Hippocampal formation (tissue), 2 donors: ENCODE measurements at places on chromosomes 3 and 15.

DNA sequence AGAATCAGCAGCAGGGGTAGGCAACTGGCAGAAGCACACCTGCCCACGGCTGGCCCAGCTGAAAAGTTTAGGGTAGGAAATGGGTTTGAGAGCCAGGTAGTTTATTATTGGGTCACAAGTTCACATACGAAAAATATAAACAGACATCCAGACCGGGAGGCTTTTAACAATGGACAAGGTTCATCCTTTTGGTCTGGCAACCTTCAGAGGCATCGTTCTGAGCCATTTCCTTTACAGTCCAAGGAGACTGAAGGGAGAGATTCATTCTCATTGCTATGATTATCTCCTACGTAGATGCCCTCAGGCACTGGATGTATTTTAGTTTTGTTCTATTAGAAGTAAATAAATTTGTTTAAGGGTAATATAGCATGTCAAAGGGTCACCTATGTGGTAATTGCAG lies 248.0 kb upstream of the THBS1 start:
- no peak for DNase-seq

GRCh38 chr3:120137548-120137947 lies 43.3 kb upstream of the GSK3B start:
- DNase-seq: no peak

- DNase-seq: no peak
Measured at GRCh38 chr3:15781637-15782402, 16.0 kb downstream of the ANKRD28 start.

DNA sequence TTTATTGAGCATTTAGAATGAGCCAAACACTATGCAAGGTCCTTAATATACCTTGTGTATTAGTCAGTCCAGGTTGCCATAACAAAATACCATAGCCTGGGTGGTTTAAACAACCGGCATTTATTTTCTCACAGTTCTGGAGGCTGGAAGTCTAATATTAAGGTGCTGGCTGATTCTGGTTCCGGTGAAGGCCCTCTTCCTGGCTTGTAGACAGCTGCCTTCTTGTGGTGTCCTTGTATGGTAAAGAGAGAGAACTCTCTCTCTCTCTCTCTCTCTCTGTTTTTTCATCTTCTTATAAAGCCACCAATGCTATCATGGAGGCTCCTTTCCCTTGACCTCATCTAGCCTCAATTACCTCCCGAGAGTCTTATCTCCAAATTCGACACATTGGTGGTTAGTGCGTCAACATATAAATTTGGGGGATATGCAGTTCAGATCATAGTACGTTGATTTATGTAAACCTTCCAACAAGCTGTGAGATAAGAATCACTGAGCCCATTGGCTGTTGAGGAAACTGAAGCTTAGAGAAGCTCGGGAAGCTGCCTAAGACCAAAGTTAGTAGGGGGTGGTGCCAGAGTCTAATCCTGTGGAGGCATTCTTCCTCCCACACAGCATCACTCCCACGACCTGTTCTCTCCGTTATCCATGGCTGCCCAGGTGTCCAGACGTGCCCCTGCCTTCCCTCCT lies 298.0 kb upstream of the PROK2 start:
- DNase-seq: no peak

- DNase-seq: no peak
Measured at GRCh38 chr3:65928110-65928509, 110.6 kb downstream of the MAGI1 start.

GRCh38 chr15:82047453-82048400 lies 1.9 kb upstream of the MEX3B start:
- no peak for DNase-seq

DNA sequence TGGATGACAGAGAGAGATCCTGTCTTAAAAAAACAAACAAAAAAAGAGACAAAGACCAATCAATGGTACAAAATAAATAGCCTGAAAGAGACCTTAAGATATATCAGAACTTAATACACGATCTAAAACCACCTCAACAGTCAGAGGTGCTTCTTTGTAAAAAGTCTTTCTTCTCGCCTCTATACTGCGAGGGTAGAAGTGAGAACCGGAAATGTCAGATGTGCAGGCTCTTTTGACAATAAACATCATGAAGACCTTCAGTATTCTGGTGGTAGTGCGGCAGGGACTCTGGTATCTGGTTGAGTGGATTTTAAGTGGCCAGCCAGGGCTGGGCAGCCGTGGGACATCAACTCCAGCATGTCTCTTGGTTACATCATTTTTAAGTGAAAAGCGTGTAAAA lies 30.0 kb downstream of the RUBCN start:
- no peak for DNase-seq

DNA sequence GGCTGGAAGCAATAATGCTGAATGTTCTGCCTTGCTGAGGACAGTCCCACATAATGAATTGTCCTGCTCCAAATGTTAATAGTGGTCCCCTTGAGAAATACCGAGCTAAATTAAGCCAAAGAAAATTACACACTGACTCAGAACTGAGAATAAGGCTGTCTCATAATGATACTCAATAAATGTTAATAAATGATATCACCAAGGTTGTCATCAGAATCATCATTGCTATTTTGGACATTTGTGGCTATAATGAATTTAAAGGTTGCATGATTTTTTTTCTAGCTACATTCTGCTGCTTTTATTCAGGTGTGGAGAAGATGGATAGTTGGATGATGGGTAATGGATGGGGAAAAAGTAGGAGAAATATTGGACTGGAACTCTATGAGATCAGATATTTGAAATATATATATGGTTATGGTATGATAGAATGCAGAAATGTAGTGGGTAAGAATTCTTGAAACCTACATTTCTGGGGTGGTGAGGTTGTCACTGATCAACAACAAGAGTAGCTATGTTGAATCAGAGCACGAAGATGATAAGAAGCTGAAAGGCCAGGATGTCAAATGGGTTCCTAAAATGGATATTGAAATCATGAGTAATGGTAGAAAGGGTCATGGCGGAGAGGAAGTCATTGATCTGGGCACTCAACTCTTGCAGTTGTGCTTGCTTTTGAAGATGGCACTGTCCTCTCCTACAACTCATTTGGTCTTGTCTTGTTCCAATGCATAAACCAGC lies 12.8 kb downstream of the CHST2 start:
- no peak for DNase-seq

DNA sequence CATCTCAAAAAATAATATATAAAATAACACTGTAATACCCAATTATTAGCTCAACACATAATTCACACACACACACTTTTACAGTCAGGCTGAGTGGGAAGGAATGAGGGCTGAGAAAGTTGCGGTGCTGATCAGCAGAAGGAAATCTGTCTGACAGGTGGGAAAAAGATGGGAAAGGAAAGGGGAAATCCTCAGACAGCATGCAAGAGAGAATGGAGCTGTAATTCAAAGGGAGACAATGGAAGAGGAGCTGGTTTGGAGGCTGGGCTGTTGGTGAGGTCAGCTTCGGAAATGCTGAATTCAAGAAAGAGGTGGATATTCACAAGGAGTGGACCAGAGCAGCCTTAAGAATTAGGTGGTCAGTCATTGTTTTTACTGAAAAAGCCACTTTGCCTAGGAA lies 121.6 kb upstream of the LMOD3 start:
- DNase-seq: no peak

DNA sequence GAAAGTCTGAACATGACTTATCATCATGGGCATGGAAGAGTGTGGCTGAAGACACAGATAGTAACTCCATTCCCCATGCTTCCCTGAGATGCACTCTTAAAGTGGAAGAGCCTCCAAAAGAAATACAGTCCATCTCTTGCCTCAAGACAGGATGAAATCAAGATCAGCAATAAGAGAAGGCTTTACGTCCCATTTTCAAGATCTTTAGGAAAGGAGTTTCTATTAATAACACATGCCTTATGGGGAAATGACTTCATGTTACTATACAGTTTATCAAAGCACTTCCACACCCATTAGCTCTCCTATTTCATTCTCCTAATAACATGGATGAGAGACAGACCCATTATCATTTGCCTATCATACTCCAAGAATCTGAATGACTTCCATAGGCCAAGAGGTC lies 6.1 kb upstream of the KBTBD12 start:
- DNase-seq: no peak

- DNase-seq: no peak
Measured at GRCh38 chr3:122416966-122417365, 1.1 kb upstream of the WDR5B start.

DNA sequence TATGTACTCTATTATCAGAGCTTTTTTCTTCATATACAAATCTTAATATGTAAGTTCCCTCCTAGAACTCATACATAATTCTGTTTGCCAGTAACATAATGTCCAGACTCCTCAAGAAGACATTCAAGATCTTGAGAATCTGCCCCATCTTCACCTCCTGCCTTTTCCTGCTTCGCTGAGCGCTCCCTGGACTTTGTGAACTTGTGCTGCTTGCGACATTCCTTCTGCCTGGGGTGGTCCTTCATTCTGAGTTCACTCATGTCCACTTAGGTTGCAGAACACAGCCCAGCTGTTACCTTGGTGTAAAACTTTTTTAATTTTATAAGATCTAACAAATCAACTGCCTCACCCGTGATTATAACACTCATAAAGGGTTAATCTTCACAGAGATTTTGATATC lies 478.5 kb upstream of the EPHA3 start:
- DNase-seq: no peak

DNA sequence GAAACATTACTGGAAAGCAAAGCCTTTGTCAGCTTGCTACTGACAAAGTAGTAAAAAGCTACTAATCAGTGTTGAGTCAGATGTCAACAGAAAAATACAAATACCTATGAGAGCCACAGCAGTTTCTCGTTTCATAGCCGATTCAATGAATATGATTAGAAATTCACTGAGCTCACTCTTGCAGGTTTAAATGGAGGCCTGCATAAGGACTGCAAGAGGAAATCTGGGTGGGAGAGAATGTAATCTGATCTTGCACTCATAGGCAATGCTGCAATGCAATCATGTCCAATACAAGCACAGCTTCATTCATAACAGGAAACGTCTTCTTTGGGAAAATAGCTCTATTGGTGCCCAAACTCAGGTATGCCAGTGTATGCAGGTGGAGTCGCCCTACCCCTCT lies 608.8 kb downstream of the ROBO2 start:
- no peak for DNase-seq

DNA sequence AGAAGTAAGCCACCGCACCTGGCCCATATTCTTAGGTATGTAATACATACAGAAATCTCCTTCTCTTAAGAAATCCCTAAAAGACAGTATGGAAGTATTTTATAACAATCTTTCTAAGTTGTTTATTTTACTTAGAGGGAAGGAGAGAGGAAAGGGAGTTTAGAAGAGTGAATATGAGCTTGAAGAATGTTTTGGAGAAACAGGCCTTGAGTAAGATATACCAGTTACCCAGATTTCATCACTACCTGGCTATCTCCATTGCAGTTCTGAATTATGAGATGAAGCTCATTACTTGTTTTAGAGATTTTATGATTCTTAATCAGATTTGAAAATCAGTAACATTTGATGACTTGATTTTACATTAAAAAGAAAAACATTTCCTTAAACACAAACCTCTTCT lies 71.9 kb downstream of the DCUN1D1 start:
- DNase-seq: no peak

GRCh38 chr15:32909431-32909830 lies 191.6 kb downstream of the GREM1 start:
- DNase-seq: no peak

DNA sequence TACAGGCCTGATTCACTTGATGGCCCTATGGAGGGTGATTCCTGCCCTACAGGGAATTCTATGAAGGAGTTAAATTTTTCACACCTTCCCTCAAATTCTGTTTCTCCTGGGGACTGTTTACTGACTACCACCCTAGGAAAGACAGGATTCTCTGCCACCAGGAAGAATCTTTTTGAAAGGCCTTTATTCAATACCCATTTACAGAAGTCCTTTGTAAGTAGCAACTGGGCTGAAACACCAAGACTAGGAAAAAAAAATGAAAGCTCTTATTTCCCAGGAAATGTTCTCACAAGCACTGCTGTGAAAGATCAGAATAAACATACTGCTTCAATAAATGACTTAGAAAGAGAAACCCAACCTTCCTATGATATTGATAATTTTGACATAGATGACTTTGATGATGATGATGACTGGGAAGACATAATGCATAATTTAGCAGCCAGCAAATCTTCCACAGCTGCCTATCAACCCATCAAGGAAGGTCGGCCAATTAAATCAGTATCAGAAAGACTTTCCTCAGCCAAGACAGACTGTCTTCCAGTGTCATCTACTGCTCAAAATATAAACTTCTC lies 43.6 kb downstream of the BLM start:
- no peak for DNase-seq

- no peak for DNase-seq
Measured at GRCh38 chr15:77053709-77054108, 17.2 kb downstream of the TSPAN3 start.

- no peak for DNase-seq
Measured at GRCh38 chr3:165644331-165644730, 192.9 kb downstream of the BCHE start.

DNA sequence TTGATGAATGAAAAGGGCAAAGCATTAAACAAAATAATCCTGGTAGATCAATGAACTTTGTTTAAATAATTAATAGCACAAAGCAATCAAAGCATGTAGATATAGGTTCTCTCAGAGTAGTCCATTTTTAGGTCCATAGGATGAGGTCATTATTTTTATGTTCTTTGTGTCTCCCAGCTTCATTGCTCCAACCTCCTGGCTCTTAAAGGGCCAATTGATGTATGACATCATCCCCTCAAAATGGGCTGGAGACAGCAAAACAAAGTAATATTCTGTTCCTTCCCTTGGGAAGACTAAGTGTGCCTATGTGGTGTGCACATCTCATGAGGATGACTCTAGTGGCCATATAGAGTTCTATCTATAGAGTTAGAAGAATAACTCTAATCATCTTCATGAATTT lies 49.5 kb downstream of the HMG20A start:
- no peak for DNase-seq

- no peak for DNase-seq
Measured at GRCh38 chr3:177519588-177519987, 322.3 kb upstream of the TBL1XR1 start.

DNA sequence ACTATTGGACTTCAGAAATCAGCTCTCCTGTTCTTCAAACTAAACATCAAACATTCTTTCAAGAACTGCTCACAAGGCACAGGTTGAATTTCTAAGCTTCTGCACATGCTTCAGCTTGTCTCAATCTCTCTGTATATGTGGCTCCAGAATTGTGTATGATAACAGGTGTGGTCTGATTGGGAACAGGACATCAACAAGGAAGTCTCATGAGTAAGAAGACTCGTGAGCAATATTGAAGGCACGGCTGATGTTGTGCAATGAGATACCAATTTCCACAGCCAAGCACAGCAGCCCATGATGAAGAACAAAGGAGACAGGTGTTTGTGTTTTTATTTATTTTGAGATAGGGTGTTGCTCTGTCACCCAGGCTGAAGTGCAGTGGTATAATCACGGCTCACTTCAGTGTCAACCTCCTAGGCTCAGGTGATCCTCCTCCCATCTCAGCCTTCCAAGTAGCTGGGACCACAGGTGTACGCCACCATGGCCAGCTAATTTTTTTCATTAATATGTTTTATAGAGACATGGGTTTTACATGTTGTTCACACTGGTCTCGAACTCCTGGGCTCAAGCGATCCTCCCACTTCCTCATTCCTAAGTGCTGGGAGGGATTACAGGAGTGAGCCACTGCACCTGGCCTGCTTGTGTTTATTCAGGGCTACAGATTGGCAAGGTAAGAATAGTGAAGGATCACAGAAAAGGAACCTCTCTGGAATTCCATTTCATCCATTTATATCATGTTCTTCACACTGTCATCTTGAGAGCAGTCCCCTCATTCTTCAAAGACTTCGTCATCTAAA lies 32.2 kb upstream of the ABHD17C start:
- no peak for DNase-seq
